ENCODE measurements at places on chromosomes 3 and 15. TPM values are rescaled to one million over a fixed set of nuclear protein-coding genes. Genes with fewer than 3 reads are reported as not detected.

The TMEM40 gene
- not detected for total RNA-seq

The TERB2 gene
- not detected for total RNA-seq

The ANKUB1 gene
- total RNA-seq = not detected

The CASR gene
- not detected for total RNA-seq

The AP4E1 gene
- total RNA-seq = 26.3 TPM

The DNAH12 gene
- total RNA-seq = under 0.01 TPM

The STRA6 gene
- total RNA-seq = 52.7 TPM

The FBLN2 gene
- total RNA-seq = 30.2 TPM

The NEK4 gene
- 33.2 TPM for total RNA-seq

The ADAMTS9 gene
- total RNA-seq = 1.9 TPM
